ENCODE measurements at places on chromosomes 2 and 18.

- no peak for DNase-seq
Observed at GRCh38 chr2:203450561-203450960, 84.5 kb downstream of the RAPH1 start.

DNA sequence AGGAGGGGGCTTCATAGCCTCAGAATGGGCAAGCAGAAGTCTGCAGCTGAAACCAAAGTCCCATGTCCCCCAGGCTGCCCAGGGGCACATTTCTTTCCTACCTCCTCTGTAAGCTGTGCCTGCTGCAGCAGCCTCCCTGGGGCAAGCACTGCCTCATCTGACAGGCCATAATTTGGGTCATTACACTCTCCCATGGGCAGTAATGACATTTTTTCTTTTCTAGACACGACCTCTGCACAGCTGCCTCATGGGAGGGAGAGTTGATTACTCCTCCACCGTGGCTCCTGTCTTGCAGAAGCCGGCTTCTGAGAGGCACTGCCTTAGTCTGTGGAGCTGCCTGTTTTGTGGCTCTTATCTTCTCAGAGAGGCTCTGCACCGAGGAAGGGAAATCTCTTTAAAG is 268.9 kb downstream of the TDRD15 start:
- DNase-seq = no peak

DNA sequence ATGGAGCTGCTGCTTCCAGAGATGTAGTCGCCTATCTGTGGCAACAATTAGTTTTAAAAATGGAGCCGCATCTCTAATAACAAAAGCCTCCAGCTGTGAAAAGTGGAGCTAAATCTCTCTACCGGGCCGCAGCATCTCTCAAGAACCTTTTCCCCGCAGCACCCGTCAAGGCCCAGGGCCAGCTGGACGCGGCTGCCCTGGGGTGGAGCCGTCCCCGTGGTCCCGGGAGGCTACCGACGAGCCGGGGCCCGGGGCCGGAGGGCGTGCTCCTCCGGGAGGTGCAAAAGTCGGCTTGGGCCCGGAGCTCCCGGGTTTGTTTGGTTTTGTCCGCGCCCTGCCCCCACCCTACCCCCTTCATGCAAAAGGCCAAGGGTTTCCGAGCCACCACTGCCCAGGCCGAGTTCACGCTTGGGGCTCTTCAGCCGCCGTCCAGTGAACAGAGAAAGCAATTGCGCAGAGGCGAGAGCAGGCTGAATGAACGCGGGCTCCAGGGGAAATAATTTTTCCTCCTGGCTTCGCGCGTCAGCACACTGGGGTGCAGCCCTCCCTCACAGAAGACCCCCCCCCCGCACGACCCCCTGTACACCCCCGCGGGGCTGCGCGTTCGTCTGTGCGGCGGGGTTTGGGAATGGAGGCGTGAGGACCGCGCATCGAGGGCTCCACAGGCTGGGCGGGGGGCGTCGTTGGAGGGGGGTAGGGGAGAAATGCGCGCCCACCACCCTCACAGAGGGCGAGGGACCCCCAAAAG is 557 bp upstream of the GREB1L start:
- no peak for DNase-seq

DNA sequence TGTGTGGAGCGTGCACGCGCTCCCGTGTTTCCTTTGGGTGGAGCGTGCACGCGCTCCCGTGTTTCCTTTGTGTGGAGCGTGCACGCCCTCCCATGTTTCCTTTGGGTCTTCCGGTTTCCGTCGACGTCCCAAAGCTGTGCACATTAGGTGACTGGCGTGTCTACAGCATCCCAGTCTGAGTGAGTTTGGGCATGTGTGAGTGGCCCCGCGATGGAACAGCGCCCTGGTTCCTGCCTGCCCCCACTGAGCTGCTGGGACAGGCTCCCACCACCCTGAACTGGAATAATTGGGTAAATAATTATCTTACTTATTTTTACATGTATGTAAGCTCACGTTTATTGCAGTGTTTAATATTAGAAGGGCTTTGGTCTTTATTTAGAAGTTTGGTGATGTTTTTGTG is 104.2 kb downstream of the AGAP1 start:
- no peak for DNase-seq

- DNase-seq = no peak
Observed at GRCh38 chr2:200095436-200095835, 140.1 kb downstream of the MAIP1 start.

DNA sequence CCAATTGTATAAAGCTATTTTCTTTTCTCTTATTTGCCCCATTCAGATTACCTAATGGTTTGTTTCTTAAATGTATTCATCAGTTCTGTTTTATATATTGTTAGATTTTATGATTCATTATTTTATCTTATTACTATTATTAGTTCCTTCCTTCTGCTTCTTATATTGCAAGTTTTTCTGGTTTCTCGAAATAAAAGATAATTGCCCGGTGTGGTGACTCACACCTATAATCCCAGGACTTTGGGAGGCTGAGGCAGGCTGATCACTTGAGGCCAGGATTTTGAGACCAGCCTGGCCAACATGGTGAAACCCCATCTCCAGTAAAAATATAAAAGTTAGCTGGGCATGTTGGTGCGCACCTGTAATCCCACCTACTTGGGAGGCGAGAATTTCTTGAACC is 37.8 kb downstream of the ANTXR1 start:
- no peak for DNase-seq

GRCh38 chr2:149564983-149565382 is 22.6 kb downstream of the MMADHC start:
- DNase-seq = no peak

- no peak for DNase-seq
Observed at GRCh38 chr2:14872779-14873325, 240.3 kb downstream of the LRATD1 start.

GRCh38 chr2:144801766-144802165 is 281.8 kb upstream of the ZEB2 start:
- DNase-seq = peak; percentile 32

- DNase-seq = no peak
Observed at GRCh38 chr2:206378835-206379234, 64.5 kb upstream of the ADAM23 start.

DNA sequence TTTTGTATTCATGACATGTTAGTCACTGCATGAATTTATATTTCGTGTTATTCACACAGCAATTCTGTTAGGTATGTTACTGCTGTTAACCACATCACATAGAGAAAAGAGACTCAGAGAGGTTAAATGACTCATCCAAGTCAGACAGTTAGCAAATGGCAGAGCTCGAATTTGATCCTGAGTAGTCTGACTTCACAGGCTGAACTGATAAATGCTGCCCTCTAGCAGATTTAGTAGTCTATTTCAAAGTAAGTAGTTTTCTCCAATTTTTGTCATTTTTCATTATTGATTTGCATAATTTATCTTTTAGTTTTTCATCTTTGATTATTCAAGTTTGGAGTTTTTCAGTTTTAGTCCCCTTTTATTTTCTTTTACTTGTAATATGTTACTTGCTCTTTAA is 58.3 kb downstream of the WDR7 start:
- peak; percentile 59 for DNase-seq

DNA sequence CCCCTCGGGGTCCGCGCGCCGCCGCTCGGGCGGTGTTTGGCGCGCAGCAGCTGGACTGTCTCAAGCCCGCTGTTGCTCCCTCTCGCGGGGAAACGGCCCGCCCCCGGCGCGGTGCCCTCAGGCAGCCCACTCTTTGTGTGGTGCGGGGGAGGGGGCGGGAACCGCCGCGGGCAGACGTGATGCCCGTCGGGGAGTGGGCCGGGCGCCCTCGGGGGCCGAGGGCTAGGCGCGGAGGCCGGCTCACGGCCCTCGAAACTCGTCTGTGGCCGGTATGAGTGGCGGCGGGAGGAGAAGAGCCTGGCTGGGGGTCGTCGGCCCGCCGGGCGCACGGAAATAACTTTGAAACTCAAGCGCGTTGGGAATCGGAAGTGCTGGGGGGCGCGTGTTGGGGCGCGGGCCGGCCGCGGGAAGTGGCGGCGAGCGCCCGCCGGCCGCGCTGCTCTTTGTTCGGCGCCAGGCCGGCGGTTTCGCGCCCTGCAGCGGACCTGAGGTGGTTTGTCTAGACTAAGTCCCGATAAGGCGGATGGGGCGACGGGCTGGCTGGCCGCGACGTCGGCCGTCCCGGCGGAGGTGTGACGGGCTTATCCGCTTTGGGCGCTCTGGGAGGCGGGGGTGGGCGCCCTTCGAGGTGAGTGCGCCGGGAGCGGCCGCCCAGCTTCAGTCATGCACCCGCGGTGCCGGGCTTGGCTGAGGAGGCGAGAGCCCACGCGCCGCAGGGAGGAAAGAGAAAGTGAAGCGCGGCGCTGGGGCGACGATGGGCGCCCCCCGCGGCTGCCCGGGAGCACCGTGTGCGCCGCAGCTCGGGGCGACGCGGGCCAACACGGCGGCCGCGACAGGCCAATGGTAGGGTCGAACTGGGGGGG is 679 bp downstream of the PTMA start:
- DNase-seq = no peak

- DNase-seq = no peak
Observed at GRCh38 chr2:15260835-15261234, 300.3 kb downstream of the NBAS start.

- no peak for DNase-seq
Observed at GRCh38 chr2:157036726-157037125, 220.8 kb upstream of the GALNT5 start.

- no peak for DNase-seq
Observed at GRCh38 chr18:7062811-7063210, 54.8 kb downstream of the LAMA1 start.

All from GM04504 (cell line).